ENCODE measurements at places on chromosomes 7 and 10. TPM values are rescaled to one million over a fixed set of nuclear protein-coding genes. Genes with fewer than 3 reads are reported as not detected.

The GRM3 gene
- total RNA-seq, result not detected

The JAZF1 gene
- total RNA-seq, result 8.9 TPM

The PDE6C gene
- total RNA-seq, result not detected

GRCh38 chr10:132706701-132707100 is 79.2 kb downstream of the NKX6-2 start:
- no peak for DNase-seq

GRCh38 chr10:130606001-130606405 is 469.8 kb downstream of the GLRX3 start:
- DNase-seq, result no peak

DNA sequence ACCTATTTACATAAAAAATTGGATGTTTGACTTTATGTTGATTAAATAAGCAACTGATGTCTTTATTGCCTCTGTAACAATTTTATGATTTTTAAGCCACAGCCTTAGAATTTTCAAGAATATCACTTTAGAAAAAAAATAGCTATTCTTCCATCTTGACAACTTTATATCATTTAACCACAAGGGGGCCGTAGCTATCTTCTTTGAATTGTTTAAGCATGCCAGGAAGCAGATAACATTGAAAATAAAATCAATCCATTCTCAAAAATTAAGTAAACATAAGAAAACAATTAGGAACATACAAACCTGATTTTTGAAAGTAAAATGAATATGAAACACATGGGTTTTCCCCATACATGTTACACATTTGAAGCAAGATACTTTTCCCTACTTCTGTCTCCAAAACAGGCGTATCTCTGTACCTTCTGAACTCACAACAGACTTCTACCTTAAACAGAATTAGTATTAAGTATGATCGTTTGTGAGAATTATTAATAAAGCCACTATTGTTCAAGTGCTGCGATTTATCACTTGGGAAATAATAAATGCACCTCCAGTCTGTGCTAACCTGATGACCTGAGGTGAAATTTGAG is 209.0 kb downstream of the CACNA2D1 start:
- peak; percentile 33 for DNase-seq

GRCh38 chr10:132410779-132411532 is 14.0 kb downstream of the PWWP2B start:
- no peak for DNase-seq

DNA sequence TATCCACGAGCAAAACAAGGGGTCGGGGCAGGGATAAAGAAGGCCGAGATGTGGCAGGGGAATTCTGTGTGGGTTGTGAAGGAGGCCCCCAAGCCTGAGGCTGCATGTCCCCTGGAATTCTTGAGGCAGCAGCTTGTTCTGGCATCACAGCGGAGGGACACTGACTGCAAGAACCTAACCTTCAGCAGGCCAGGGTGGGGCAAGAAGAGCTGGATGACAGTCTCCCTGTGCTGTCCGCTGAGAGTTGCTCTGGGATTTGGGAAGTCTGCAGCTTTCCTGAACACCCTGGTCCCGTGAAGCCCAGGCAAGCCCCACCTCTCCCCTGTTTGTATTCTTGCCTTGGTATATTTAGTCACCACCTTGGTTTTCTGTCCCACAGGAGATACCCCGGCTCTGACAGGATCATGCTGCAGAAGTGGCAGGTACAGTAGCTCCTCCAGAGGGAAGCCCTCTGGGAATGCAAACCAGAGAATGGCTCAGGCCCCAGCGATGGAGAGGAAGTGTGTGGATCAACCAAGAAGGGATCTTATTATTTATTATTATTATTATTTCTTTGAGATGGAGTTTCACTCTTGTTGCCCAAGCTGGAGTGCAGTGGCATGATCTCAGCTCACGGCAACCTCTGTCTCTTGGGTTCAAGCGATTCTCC is 1.9 kb upstream of the LRRC18 start:
- DNase-seq, result no peak

Measured in glomerular endothelial cell (primary cell).